Suppressor macrophage treated with lipopolysaccharide for 1 hour (primary cell): ENCODE measurements at places on chromosomes 1 and 21.
A peak's percentile ranks its signal among the peaks of the same experiment; 100 is the strongest.

DNA sequence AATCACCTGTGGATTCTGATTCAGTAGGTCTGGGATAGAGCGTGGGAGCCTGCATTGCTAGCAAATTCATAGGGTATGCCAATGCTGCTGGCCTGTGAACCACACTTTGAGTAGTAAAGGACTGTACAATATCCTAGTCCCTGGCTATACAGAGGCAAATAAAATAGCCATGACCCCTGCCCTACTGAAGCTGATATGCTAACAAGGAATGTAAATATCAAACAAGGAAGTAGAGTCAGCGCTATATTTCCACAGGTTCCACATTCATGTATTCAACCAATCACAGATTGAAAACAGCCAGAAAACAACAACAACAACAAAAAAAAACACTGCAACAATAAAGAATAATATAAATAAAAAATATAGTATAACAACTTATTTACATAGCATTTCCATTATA lies 77.8 kb downstream of the TM2D1 start:
- no peak for DNase-seq

DNA sequence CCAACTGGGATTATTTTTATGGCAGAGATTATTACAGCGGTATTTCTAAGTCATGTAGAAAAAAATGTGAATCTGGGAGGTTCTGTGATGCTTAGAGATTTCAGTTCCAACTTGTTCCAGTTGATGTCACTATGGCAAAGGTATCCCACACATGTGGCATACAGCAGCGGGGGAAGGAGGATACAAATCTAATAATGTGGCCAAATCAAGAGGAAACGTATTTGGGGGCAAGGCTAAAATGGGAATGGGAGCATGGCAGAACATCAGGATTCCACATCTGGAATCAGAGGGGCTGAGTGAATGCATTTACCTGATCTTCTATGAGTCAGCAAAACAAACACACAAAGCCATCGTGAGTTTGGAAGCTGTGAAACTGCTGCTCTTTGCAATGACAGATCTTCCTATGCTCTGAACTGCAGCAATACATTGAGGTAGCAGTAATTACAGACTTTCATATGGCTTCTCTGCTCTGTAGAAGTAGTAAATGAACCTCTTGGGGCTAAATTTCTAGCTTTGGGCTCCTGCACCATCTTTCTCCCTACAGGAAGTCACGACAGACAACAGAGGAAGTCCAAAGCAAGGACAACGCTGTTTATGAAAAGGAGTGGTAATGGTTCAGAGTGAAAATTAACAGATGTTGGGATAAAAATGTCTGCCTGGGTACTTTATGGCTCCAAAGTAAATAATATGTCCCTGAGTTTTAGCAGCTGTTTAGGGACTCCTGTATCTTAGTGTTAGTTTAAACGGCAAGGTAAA lies 55.5 kb downstream of the GABPA start:
- peak; percentile 4 for DNase-seq

DNA sequence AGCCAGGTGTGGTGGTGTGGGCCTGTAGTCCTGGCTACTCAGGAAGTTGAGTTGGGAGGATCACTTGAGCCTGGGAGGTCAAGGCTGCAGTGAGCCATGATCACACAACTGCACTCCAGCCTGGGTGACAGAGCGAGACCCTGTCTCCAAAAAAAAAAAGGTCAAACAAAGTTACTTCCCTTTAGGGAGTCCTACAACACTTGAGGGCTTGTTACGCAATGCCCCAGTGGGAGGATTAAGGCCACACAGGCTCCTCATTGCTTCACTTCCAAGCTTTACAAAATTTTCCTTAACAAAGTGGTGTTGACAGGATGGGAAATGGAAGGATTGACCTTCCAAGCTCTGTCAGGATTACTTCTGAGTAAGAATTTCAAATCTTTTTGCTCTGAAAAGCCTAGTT lies 6.2 kb upstream of the EXTL1 start:
- peak; percentile 92 for DNase-seq

- no peak for DNase-seq
Measured at GRCh38 chr1:205672970-205673369, 7.3 kb downstream of the SLC45A3 start.

DNA sequence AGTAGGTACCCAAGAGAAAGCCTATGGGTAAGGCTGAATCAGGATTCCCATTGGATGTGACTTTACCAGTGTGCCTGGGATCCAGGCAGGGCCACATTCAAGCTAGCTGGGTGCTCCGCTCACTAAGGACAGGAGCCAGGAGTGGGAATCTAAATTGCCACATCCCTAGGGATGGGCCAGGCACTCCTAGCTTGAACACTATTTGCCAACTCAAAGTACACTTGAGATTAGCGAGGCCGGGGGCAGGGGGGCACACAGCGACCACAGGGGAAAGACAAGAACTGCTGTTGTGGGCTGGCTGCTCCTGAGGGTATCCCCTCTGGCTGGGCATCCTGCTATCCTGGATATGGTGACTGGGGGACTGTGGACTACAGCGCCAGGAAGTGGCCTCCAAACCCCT lies 4.3 kb downstream of the SLC45A3 start:
- DNase-seq, result no peak

DNA sequence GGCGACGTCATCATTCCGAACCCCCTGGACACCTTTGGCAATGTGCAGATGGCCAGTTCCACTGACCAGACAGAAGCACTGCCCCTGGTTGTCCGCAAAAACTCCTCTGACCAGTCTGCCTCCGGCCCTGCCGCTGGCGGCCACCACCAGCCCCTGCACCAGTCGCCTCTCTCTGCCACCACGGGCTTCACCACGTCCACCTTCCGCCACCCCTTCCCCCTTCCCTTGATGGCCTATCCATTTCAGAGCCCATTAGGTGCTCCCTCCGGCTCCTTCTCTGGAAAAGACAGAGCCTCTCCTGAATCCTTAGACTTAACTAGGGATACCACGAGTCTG lies 10.0 kb downstream of the PROX1 start:
- no peak for DNase-seq

DNA sequence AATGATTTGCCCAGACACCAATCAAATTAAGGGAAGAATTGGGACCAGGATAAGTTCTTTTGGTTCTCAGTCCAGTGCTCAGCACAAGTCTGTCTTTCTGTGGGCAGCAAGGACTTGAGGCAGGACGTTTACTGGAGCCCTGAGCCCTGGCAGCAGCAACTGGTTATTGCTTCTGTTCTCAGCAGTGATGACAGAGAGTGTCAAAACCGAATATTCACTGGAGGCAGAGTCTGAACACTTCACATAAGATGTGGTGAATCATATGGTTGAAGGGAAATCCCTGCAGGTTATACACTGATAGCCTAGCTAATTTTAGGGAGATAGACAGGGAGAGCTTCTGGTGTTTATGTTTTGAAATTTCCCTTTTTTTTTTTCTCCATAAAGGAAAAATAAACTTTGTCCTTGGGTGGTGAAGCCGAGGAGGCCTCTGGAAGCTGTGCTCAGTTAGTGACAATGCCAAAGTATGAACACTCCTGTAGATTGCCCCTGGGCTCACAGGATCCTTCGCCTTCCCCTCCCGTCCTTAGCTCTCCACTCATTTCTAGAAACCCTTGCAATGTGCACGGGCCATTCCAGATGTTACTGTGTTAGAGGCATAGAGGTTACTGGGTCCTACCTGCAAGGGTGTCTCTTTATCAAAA lies 26.3 kb upstream of the TSPAN2 start:
- no peak for DNase-seq
